NCI-H2029 treated with DMSO at 0.1 percent for 48 hours (cell line): ENCODE measurements at places on chromosomes 1 and 21.

DNA sequence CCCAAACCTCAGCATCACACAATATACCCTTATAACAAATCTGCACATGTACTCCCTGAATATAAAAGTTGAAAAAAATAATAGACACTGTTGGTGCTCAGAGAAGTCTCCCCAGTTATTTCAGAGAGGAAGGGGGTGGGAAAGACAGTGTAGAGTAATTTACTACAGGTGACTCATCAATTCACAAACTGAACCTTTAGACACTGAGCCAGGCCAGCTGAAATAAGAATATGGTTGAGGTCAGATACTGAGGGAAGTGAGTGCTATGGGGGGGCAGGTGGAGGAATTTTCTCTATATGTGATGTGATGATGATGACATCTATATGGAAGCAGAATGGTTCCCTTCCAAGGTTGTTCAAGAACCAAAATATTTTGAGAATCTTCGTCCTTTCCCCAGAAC, 50.1 kb downstream of the MRPL39 start:
- DNase-seq, result no peak

DNA sequence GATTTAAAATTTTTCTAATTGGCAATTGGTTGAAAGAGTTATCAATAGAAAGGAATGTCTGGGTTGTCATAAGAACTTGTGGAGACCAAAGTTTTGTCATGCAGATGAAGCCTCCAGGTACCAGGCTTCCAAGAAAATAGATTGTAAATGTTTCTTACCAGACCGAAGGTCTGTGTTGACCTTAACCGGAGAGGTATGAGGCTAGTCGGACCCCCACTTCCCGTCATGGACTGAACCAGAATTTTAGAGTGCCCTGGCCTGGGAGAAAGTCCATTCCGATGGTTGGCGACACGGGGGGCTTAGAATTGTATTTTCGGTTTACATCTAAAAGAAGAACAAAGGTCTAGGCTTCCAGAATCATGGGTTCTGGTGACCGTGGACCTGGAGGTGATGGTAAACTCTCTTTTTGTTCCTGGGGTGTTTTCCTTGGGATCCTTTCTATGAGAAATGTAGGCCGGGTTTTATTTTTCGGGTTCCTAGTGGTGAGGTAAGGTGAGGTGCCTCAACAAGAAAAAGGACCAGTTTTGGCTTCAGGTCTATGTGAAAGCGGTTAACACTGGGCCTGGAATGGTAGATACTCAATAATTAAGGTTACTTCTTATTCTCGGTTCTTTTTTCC, 405 bp upstream of the UHMK1 start:
- no peak for DNase-seq

DNA sequence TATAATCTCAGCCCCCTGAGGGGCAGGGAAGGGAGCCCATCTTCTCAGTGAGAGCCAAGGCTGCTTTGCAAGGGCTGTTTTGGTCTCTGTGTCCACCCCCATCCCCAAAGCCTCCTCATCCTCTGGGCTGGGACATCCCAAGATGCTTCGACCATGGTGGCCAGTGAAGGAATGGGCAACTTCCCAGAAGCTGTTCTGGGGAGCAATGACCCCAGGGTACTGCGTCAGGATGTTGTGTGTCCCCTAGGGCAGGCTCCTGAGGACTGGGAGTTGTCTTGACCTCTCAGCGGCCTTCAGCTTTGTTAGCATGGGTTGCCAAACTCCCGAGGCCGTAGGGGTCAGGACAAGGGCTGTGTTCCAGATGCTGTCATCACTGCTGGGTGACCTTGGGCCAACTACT, 238.4 kb upstream of the POU3F1 start:
- DNase-seq, result no peak

GRCh38 chr1:182977480-182977879, 24.5 kb upstream of the SHCBP1L start:
- DNase-seq, result no peak

GRCh38 chr1:68117416-68117815, 67.0 kb upstream of the DIRAS3 start:
- DNase-seq, result no peak

DNA sequence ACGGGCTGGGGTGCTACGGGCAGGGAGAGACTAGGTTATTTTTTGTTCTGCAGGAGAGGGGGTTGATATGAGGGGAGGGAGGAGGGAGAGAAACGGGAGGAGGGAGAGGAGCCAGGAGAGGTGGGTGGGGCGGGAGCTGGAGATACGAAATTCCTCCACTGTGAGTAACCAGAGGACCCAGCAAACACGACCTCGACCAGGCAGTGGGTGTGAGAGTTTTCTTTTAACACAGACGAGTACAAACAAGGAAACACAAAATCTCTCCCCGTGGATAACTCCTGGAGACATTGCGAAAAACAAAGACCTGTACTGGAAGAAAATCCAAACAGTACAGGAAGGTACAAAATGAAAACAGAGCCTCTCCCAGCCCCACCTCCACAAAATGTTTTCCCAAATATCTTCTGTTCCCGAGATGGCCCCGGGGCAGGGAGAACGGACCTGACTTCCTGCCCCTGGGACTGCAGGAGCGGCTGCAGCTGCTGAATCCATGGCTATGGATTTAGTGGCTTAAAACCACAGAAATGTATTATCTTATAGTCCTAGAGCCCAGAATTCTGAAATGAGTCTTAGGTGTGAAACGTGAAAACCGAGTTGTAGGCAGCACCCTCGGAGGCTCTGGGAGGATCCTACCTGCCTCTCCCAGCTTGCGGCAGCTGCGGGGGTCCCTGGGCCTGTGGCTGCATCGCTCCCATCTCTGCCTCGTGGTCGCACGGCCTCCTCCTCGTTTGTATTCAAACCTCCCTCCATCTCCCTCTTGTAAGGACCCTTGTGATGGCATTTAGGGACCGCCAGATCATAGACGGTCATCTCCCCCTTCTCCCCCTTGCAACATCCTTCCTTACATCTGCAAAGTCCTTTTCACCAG, 82.2 kb downstream of the RIPK4 start:
- DNase-seq, result no peak

GRCh38 chr21:41847066-41847804, 31.9 kb downstream of the PRDM15 start:
- no peak for DNase-seq

DNA sequence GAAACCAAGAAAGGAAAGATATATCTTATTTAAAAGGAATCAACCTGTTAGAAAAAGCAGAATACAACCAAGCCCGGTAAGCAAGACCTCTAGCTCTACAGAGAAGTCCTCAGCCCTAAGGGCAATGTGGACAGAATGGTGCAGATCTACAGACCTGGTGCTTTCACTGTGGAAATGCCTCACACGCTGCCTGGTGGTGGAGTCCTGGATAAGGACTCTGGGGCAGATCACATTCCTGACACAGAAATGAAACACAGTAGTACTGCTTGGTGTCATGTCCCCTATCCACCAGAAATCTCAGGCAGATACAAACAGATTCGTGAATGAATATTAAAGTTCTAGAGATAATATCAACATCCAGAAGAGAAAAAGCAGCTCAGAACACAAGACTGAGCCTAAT, 6.8 kb downstream of the CNN3 start:
- no peak for DNase-seq

- DNase-seq, result no peak
Measured at GRCh38 chr1:208302699-208303238, 58.6 kb upstream of the PLXNA2 start.

GRCh38 chr1:99606306-99606705, 39.6 kb upstream of the PALMD start:
- DNase-seq, result no peak

GRCh38 chr1:180026556-180026955, 71.9 kb downstream of the CEP350 start:
- DNase-seq, result no peak

DNA sequence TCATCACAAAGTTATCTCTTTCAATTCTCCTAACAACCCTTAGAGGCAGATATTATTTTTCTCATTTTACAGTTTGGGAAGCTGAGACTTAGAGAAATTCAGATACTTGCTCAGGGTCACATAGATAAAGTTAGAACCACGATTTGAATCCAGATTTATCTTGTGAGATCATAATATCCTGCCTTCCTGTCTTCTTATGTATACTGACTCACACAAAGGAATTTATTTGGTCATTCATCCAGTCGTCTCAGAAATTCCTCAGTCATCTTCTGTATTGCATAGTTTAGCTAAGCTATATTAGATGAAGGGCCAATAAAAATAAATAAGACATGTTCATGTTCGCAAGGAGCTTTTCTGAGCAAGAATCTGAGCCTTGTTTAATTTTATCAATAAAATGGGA, 35.8 kb upstream of the RUNX1 start:
- DNase-seq, result no peak

GRCh38 chr1:14913482-14914177, 239.9 kb upstream of the TMEM51 start:
- no peak for DNase-seq

- peak; percentile 19 for DNase-seq
Measured at GRCh38 chr1:187413405-187414169, 584.8 kb downstream of the PLA2G4A start.

DNA sequence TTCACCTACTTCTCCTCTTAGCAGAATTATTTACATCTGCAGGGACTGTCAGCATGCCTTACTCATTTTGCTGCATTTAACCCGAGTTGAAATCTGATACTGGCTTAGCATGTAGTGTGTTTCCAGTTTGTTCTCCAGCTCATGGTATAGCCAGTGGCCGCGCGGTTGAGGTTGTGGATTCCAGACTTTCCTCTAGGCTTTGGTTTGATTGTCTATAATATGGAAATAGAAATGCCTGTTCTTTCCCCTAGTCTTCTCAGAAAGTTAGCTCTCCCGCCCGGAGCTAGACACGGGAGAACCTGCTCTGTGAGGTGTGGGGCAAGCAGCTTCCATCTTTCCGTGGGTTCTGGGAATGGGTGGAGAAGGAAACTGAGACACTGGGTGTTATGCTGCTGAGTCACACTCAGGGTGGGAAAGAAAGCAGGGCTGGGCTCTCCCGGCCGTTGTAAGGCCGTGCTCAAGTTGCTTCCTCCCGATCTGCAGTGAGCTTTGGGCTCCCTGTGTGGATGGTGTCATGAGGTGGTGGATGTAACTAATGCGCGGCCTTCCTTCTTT, 206.8 kb upstream of the TMEM51 start:
- no peak for DNase-seq

- no peak for DNase-seq
Measured at GRCh38 chr1:57713501-57713900, 289.6 kb upstream of the DAB1 start.

DNA sequence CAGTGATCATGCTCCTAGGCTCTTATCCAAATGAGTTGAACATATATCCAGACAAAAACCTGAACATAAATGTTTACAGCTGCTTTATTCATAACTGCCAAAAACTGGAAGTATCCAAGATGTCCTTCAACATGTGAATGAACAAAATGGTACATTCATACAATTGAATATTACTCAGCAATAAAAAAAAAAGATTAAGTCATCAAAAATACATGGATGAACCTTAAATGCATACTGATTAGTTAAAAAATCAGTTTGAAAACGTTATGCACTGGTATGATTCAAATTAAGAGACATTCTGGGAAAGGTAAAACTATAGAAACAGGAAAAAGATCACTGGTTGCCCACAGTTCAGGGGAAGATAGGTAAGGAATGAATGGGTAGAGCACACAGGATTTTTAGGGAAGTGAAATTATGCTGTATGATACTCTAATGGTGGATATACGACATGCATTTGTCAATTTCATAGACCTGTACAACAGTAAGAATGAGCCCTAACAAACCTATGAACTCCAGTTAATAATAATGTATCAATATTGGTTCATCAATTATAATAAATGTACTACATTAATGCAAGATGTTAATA, 3.1 kb downstream of the LRRC40 start:
- DNase-seq, result no peak

GRCh38 chr21:26810266-26810665, 34.9 kb downstream of the ADAMTS1 start:
- DNase-seq, result no peak

GRCh38 chr1:51564124-51564523, 45.1 kb upstream of the EPS15 start:
- no peak for DNase-seq

DNA sequence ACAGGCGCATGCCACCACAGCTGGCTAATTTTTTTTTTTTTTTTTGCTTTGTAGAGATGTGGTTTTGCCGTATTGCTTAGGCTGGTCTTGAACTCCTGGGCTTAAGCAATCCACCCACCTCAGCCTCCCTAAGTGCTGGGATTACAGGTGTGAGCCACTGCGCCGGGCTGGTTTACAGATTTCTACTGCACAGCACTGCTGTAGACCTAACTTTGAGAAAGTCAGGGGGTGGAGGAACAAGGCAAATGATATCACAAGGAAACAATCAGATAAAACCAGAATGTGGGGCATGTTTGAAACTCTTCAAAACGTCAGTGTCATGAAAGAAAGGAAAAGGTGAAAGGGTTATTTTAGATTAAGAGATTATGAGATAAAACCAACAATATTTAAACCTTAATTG, 45.3 kb downstream of the URB2 start:
- no peak for DNase-seq

- DNase-seq, result no peak
Measured at GRCh38 chr1:155453141-155453540, 109.5 kb downstream of the ASH1L start.

- no peak for DNase-seq
Measured at GRCh38 chr1:76340056-76340455, 265.5 kb downstream of the ST6GALNAC3 start.
